ENCODE measurements at places on chromosomes 7 and 10.
A peak's percentile ranks its signal among the peaks of the same experiment; 100 is the strongest.

DNA sequence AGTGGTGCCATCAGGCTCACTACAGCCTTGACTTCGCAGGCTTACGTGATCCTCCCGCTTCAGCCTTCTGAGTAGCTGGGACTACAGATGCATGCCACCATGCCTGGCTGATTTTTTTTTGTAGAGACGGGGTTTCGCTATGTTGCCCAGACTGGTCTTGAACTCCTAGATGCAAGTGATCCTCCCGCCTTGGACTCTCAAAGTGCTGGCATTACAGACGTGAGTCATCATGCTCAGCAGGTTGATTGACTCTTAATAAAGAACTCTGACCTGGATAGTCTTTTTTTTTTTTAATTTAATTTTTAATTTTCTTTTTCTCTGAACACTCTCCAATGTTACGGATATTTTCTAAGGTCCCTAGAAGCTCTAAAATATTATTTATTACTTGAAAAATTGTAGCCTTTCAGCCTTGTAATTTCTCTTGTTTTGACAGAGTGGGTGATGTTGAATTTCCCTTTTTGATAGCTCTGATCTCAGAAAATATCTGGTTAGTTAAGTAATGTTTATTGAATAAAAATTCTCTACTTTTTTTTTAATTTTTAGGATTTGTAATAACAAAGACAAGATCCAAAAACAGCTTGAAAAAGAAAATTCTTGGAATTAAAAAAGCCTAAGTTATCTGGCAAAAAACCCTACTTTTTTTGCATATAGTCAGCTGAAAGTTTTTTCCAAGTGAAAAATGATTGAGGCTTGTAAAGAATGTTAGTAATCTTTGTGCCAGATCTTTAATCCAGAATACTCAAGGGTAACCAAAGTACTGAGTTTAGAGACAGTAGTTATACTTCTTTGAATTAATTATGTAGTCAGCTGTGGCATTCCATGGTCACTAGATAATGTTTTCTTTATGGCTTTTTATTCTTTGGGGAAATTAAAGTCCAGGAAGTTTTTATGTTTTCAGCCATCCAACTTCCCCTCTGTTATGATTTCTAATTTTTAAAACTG, 26.7 kb downstream of the TBC1D12 start:
- no peak for DNase-seq

GRCh38 chr7:68547181-68547580, 1051.1 kb upstream of the AUTS2 start:
- DNase-seq: no peak

- peak; percentile 3 for DNase-seq
Measured at GRCh38 chr10:132868995-132869394, 73.4 kb downstream of the CFAP46 start.

- no peak for DNase-seq
Measured at GRCh38 chr10:95254629-95255028, 36.2 kb downstream of the PDLIM1 start.

DNA sequence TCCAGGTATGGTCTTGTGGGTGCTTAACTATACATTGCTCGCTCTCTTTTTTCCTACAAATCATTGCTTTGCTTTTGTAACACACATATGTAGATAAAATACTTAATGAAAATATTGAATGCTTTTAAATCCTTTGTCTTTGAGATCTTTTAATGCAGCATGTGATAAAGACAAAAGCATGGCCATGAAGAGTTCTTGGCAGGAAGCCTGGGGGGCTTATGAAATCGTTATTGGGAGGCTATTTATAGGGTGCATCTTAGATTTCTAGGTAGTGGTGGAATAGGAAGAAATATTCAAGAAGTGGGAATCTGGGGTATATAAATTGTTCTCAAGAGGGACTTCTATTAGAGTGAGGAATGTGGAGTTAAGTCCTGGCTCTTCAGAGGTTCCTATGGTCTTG, 21.9 kb downstream of the UBE2D1 start:
- DNase-seq: no peak

- no peak for DNase-seq
Measured at GRCh38 chr7:40200791-40201190, 66.0 kb downstream of the SUGCT start.

DNA sequence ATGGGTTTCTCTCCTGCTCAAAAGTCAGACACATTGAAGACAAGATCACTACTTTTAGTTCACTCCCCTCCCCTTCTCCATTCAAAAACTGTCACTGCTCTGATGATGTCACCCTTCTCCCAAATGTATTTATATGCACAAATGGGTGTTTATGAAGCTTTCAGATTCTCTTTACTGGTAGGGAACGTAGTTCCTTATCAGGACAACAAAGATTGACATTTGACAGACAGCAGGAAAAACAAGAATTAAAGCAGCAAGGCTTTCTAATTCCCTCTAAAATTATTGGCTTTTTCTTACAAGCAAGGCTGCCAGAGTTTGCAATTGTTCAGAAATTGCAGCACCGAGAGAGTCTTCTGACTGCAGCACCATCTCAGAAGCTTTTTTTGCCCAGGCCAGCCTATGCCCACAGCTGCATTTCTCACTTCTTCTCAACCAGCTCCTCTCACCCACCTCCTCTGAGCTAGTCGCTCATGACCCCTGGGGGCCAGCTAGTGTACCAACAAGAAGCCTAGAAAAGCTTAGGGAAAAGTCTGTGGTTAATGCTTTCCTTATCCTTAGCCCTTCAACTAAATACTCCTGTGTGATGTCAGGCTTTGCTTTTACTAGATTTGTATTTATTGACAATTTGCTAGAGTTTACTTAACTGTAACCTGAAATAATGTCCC, 265.1 kb downstream of the HTR7 start:
- peak; percentile 67 for DNase-seq

DNA sequence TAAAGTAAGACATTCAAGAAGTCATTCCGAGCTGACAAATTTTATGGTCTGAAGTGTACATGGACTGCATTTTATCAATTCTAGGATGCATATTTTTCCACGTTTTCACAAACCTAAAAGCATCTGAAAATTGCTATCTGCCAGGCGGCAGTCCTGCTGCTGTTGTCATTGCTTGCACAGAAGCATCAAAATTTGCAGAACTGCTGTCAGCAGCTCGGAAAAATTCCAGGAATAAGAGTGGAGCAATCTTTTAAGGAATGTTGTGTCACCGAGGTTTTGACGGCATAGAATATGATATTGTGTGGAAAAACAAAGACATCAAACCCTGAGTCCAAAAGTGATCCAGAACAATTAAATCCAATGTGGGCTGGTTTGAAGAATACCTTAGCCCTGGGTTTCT, 61.4 kb downstream of the CHCHD3 start:
- DNase-seq: no peak

DNA sequence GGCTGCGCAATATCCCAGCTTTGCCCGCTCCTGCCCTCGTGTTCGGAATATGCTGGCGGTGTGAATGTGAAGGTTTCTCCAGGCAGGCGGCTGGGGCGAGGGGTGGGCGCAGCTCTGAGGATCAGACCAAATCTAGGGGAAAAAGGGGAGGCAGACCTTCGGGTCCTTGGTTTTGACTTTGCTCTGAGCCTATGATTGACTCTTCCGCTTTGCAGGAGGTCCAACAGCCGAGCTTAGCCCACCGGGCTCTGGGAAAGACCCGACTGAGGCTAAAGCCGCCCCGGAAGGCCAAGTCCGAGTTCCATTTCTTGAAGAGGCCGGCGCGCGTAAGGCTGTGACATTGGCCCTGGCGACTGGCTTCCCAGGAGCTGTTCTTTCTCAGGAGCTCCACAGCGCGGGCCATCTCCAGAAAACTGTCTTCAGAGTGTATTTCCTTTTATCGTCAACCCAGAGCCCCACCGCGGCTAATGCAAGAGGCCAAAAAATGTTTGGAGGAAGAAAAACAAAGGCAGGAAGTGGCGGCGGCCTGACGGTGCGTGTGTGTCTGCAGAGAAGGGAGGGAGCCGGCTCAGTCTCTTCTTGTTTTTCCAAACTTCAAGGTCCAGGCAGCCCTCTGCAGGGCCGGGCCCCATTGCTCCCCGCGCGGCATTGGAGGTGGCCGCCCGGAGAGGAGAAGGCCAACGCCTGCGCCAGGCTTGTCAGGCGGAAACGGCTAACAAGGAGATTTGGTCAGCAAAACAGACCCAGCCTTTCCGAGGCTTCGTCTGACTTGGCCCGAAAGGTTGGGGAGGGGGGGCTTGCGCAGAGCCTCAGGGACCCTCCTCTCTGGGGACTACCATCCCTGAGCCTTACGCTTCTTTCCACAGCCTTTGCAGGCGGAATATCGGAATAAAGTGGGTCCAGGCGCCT, 3.6 kb upstream of the HOXA11 start:
- DNase-seq: peak; percentile 58

DNA sequence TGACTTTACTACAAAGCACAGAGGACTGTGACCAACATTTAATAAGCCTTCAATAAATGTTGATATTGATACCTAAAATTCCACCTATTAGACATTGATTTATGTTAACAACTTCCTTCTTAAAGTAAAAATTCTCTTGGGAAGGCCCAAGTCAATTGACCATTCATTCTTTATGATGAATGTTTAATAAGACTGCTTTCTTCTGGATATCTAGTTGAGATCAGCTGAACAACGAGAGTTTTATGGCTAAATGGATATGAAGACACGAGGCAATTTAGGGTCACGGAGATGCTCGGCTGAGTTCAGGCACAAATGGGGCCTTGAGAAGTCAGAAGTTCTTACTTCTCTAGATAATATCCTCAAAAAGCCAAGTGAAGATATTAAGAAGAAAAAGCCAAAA, 258.8 kb downstream of the FRMD4A start:
- DNase-seq: no peak

Measured in HAP-1 (cell line).